ENCODE measurements at places on chromosomes 12 and 14. TPM values are rescaled to one million over a fixed set of nuclear protein-coding genes. Genes with fewer than 3 reads are reported as not detected.

The PALS1 gene
- total RNA-seq, result 26.0 TPM

The GCN1 gene
- 92.5 TPM for total RNA-seq

The PLA2G1B gene
- total RNA-seq, result not detected

The BHLHE41 gene
- total RNA-seq, result 19.2 TPM

The ESRRB gene
- total RNA-seq, result 0.13 TPM

The TOMM20L gene
- total RNA-seq, result not detected

The TAPBPL gene
- 4.0 TPM for total RNA-seq

The CRIP2 gene
- total RNA-seq, result 54.7 TPM

The NINJ2 gene
- total RNA-seq, result not detected

The CIDEB gene
- 1.4 TPM for total RNA-seq

The SLC39A5 gene
- not detected for total RNA-seq

The PRR4 gene
- 4.0 TPM for total RNA-seq

The PRB2 gene
- not detected for total RNA-seq

The TEX52 gene
- not detected for total RNA-seq

The PLEKHD1 gene
- total RNA-seq, result not detected

The GPRC5D gene
- not detected for total RNA-seq

The TAS2R7 gene
- 0.33 TPM for total RNA-seq

The MMP14 gene
- total RNA-seq, result 525 TPM

The TROAP gene
- 0.33 TPM for total RNA-seq

The TMEM233 gene
- not detected for total RNA-seq

The PLBD1 gene
- not detected for total RNA-seq

The INHBC gene
- total RNA-seq, result not detected

The HPD gene
- not detected for total RNA-seq

The KRT79 gene
- total RNA-seq, result not detected

The FOXN3 gene
- total RNA-seq, result 4.6 TPM

The OASL gene
- 0.50 TPM for total RNA-seq

The XRCC3 gene
- 5.2 TPM for total RNA-seq

The OTX2 gene
- total RNA-seq, result not detected

The MSI1 gene
- 0.24 TPM for total RNA-seq

The ZNF641 gene
- total RNA-seq, result 14.1 TPM

The ACVRL1 gene
- 0.33 TPM for total RNA-seq

The PMCH gene
- total RNA-seq, result not detected

The NKX2-8 gene
- total RNA-seq, result 0.96 TPM

The KLRC3 gene
- total RNA-seq, result not detected

The SPATS2 gene
- 22.3 TPM for total RNA-seq

The BCL11B gene
- total RNA-seq, result 2.7 TPM

The SERPINA5 gene
- total RNA-seq, result 1.7 TPM

The NRL gene
- total RNA-seq, result 2.2 TPM

The FAM161B gene
- total RNA-seq, result 4.0 TPM

The TAS2R13 gene
- total RNA-seq, result 0.42 TPM

The STAC3 gene
- total RNA-seq, result 0.50 TPM

The CBLN3 gene
- total RNA-seq, result 3.1 TPM

The TIGAR gene
- total RNA-seq, result 83.9 TPM

The LIN7A gene
- not detected for total RNA-seq

The CCDC177 gene
- not detected for total RNA-seq

The SERPINA12 gene
- total RNA-seq, result not detected

The CDCA3 gene
- 1.8 TPM for total RNA-seq

The FOXN4 gene
- total RNA-seq, result not detected

The OTOGL gene
- total RNA-seq, result not detected

The GLT1D1 gene
- not detected for total RNA-seq

The KRT81 gene
- total RNA-seq, result 903 TPM
